ENCODE measurements at places on chromosomes 2 and 18. TPM values are rescaled to one million over a fixed set of nuclear protein-coding genes. Genes with fewer than 3 reads are reported as not detected.

GRCh38 chr2:142180820-142181533 is 50.2 kb upstream of the LRP1B start:
- no peak for DNase-seq

GRCh38 chr2:223383315-223383714 is 218.8 kb downstream of the SCG2 start:
- DNase-seq = no peak

Gene C2orf72
- 0.06 TPM for total RNA-seq

- no peak for DNase-seq
These were observed 12.7 kb downstream of the TTC39C start for GRCh38 chr18:24027156-24027827.

DNA sequence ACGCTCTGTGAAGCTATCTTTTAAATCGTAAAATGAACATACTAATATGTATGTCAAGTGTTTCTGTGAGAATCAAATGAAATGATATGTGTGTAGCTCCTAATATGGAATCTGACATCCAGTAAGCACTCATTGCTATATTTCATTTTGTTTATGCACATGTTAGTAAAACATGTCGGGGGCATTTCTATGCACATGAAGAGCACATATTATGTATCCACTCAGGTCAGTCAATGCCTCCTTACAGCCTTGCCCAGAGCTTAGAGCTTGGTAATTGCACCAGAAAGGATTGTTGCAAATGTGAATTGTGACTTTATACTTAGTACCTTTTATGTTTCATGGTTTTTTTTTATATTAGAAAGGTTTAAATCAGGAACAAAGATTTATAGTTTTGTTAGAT is 463.7 kb upstream of the HNMT start:
- DNase-seq = no peak

GRCh38 chr2:32745191-32745590 is 117.3 kb downstream of the TTC27 start:
- DNase-seq = no peak

DNA sequence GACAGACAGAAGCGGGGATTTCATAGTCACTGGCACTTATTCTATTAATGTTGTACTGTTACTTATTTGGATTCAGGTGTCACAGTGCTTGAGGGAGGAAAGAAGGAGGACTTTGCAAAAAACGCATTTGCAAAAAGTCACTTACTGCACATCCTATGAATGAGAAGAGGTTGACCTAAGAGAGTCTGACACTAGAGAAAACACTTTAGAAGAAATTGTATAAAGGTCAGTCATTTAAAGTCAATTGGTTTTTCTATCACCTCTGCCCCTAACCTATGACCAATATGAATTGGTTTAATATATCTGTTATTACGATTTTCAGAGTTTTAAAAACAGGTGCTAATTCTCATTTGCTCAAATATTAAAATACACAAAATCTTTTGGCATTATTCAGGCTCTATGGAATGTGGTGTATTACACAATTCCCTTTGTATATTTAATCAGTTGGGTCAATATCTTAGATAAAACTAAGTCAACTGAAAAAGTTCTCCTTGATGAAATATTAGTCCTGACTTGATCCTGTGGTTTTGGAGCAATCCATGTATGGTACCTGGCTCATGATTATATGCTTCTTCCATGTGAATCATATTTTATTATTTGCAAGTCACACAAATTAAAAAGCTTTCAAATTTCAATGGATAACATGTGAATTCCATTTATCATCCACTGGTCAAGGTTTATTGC is 157.4 kb downstream of the CDH2 start:
- no peak for DNase-seq

GRCh38 chr2:239399921-239400595 is 762 bp downstream of the HDAC4 start:
- no peak for DNase-seq

Gene DYSF
- 19.5 TPM for total RNA-seq

Gene TEKT4
- total RNA-seq = not detected

Gene CPSF3
- 19.7 TPM for total RNA-seq

- DNase-seq = no peak
These were observed 6.5 kb upstream of the KCNG2 start for GRCh38 chr18:79790996-79791972.

GRCh38 chr18:295756-296490 is 28.1 kb upstream of the THOC1 start:
- no peak for DNase-seq

Gene REG1B
- not detected for total RNA-seq
